ENCODE measurements at places on chromosomes 5 and 9.

GRCh38 chr9:126490871-126491567 is 122.7 kb upstream of the LMX1B start:
- no peak for DNase-seq

- no peak for DNase-seq
Measured at GRCh38 chr5:142881076-142881783, 111.1 kb downstream of the ARHGAP26 start.

DNA sequence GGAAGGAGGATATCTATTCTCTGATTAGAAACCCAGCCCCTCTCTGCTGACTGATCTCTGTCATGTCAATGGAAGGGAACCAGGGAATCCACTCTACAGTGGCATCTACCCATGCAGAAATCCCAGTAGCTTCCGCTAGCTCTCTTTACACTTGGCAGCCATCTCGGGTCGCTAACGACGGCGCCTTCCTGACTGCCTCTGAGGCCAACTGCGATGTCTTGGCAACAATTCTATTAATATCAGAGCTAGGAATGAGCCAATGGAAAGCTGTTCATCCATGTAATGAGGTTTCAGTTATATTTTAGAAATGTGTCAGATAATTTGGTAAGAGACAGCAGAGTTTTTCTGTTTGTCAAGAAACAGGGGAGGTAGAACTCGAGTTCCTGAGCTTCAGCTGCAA is 67.6 kb upstream of the ATP10B start:
- no peak for DNase-seq

DNA sequence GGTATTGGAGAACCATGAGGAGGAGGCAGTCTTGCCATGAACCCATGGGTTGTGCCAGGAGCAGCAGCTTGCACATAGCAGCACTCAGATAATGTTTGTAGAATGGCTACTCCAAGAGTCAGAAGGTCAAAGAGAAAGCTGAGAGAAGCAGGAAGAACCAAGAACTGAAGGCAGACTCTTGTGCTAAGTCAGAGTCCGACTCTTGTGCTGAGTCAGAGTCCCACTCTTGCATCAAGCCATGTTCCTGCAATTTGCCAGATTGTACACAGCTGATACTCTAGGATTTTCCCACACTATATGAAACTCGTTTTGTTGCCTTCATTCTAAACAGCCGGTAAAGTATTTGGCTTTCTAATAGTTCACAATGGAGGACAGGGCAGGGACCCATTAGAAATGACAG is 26.2 kb upstream of the HSPA9 start:
- DNase-seq: no peak

- no peak for DNase-seq
Measured at GRCh38 chr5:101045689-101046088, 142.6 kb upstream of the ST8SIA4 start.

- DNase-seq: no peak
Measured at GRCh38 chr5:154159343-154159742, 31.2 kb upstream of the GALNT10 start.
